Activated CD8-positive, alpha-beta memory T cell treated with anti-CD3 and anti-CD28 coated beads for 24 hours (primary cell): ENCODE measurements at places on chromosomes 7 and 10.

- DNase-seq: no peak
These were observed 358.7 kb downstream of the ELMO1 start for GRCh38 chr7:37089972-37090371.

GRCh38 chr7:76108540-76109233, 60.8 kb downstream of the MDH2 start:
- no peak for DNase-seq

DNA sequence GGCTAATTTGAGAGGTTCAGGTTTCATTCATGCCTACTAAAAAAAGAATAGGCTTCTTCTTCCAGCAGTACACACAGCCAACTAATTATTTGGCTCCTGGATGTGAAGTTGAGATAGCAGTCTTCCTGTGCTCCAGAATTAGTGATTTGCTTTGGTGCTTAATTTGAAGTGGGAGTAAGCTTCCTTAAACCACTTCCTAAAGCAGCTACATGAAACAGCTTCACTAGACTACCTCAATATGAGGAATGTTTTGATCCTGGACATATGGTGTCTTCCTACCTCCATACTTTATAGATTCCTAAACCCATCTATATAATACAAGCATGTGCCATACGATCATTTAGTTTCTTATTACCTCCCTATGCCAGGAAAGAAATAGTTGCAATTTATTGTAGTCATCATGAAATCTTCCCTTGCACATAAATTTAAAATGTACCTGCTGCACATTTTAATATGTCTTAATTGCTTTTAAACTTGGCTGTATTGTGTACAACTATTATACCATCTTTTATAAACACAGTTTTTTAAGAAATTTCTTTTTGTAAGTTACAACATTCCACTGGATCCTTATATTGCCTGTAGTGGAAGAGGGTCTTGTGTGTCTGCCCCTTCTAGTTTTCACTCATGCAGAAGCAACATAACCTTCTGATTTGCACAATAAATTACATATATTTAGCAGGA, 8.6 kb downstream of the VIM start:
- no peak for DNase-seq

DNA sequence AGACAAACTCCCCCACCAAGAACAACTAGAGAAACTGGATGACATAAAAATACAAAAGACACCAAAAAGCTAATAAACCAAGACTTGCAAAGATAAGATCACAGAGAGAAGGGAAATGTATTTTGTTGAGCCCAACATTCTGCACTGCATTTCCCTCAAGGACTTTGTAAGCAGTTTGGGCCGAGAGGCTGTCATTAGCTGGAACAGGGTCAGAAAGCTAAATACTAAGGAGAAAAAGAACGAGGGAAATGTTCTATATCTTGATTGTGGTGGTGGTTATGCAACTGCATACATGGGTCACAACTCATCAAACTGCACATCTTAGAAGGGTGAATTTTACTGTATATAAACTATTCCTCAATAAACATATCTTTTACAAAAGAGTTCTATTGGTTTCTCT, 315.0 kb downstream of the IPMK start:
- no peak for DNase-seq

- no peak for DNase-seq
These were observed 41.0 kb downstream of the EVX1 start for GRCh38 chr7:27283558-27283957.

GRCh38 chr7:79293655-79294142, 159.8 kb downstream of the MAGI2 start:
- no peak for DNase-seq

GRCh38 chr7:10474048-10474447, 499.6 kb upstream of the PHF14 start:
- no peak for DNase-seq

GRCh38 chr10:111200505-111201186, 123.8 kb downstream of the ADRA2A start:
- DNase-seq: no peak

- DNase-seq: no peak
These were observed 181.7 kb upstream of the KAT6B start for GRCh38 chr10:74644738-74645137.

DNA sequence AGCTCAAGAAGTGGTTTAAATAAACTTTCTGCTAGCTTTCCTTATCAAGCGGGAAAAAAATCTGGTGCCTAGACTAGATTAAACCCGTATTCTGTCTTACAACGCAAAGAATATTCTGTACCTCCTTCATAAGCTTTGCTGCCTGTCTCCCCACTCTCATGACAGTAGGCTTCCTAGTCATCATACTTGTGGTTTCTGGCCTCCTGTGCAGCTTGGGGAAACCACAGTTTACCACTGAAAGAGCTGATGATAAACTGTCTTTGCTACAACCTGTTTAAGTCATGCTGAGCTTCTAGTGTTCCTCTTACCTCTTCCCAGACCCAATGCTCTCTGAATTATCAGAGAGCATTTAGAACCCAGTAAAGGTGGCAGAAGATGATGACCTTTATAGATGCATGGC, 55.0 kb downstream of the PODXL start:
- DNase-seq: no peak

- DNase-seq: no peak
These were observed 178.6 kb downstream of the EMX2 start for GRCh38 chr10:117720931-117721835.

DNA sequence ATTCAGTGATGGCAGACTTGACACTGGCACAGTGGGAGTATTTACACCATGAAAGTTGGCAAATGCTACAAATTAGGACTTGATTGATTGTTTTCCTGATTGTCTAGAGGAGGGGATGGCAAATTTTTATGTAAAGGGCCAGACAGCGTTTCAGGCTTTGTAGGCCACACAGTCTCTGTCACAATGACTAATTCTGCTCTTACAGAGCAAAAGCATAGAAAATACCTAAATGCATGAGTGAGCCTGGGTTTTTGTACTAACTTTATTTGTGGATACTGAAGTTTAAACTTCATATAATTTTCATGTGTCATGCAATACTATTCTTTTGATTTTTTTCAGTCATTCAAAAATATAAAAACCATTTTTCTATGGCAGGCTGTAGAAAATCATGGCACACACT, 9.0 kb upstream of the ARMS2 start:
- no peak for DNase-seq

DNA sequence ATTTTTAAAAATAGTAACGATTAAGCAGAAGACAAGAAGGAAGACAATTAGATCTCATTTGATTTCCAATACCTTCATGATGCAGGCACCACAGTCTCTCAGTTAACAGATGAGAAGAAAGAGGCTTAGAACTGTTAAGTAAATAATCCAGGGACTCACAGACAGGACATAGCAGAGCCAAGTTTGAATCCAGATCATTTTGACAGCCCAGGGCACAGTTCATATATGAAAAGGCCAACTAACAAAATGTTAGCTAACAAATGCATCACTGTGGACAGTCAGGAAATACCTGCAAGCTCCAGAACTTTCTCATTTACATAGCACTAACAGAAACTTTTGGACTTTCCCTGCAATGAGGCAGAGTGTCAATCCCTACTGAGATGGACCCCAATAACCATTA, 4.2 kb upstream of the NPSR1 start:
- no peak for DNase-seq

DNA sequence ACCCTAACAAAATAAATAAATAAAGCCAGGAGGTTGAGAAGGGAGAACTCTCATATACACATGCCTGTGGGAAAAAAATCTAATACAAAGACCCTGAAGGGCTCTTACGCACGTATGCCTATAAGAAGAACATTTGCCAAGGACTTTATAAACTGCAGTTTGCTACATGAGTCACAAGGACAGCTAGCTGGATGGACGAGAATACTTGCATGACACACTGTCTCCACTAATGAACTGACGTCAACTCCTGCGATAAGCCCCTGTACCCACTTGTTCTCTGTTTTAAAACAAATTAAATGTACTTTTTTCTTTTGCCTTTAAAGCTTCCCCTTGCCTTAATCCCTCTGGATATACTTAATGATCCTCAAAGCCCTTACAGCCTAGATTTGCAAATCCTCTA, 374.6 kb upstream of the GHITM start:
- DNase-seq: no peak

DNA sequence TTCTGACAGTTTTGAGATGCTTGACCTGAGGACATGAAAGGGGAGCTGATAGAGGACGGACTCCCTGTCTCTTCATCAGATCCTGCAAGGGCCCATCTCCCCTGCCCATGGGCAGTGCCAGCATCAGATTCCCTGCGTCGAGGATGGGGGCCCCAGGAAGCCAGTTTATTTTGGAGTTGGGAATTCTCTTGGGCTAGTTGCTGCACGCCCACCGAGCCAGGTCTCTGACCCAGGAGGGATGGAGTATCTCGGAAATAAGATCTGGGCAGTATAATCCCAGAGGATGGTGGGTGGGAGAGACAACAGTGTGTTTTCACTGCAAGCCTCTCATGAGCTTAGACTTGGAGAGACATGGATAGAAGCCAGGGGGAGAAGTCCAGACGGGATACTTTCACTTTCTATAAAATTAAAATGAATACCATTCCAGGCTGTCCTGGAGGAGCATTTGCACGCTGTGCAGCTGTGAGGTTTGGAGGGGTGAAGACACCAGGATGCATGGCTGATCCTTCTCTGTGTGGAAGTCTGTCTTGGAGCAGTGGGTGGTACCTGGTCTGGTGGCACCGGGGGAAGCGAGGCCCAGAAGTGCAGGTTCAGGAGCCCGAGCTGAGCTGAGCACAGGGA, 25.8 kb downstream of the DOCK1 start:
- no peak for DNase-seq

DNA sequence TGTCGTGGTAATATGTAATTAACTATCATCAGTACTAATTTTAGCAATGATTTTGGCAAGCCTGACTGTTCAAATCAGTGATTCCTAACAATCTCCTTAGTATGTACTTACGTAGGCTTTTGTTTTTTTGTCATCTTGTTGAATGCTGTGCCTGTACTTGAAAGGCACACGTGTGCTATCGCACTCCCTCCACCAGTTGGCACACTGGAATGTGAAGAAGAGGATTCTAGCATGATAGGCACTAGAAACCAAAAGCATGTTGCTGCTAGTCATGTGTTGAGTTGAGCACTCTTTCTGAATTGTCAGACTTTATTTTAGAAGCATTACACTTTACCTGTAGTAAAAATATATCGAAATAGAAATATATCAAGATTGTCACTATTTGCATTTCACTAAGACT, 59.1 kb downstream of the TASOR2 start:
- no peak for DNase-seq

DNA sequence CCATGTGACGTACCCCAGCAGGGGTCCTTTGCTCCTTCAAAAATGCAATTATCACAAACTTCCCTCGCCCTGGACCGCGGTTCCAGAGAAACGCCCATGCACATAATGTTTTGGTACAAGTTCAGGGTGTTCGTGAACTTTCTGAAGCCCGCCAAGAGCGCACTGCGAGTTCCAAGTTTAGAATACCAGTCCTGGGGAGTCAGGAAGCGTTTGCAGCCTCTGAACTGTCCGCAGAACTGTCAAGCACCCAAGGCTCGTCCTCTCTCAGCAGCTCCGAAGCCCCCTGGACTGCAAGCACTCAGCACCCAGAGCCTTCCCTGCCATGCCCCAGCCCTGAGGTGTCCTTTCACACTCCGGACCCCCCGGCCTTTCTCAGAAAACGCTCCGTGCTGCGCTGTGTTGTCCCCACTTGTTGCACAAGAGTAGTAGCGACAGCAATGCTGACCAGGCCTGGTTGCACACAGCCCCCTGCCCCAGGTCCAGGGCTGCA, 30.3 kb downstream of the CALML3 start:
- DNase-seq: no peak

GRCh38 chr7:86222806-86223205, 420.9 kb upstream of the GRM3 start:
- no peak for DNase-seq

DNA sequence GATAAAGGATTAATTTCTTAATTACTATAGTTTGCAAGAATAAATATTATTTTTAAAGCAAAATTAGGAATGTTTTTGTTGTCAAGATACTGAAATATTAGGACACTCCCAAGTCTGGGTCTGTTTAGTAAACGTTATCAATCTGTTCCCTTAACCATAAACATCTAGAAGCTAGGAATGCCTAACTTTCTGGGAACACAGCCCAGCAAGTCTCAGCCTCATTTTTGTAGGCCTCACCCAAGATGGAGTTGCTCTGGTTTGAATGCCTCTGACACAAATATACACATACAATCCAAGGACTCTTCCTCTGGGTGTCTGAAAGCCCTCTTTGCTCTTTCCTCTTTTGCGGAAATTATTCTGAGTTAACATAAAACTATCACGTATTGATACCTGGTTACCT, 487.4 kb upstream of the CELF2 start:
- DNase-seq: no peak

DNA sequence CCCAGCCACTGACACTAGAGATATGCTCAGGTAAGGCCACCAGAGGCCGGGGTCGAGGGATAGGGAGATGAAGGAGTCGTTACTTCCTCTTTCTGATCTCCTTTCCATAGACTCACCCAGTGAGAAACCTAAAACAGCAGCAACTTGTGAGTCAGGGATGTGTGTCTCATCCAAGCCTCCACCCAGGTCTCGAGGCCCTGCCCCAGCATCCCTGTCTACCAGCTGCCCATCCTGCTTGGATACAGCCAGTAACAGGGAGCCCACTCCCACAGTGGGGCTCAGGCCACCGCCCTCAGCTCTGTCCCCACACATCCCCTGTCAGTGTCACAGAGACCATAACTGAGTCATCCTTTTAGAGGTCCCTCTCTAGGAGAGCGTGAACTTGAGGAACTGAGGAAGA, 49.6 kb upstream of the CHST15 start:
- DNase-seq: no peak

GRCh38 chr10:62048919-62049623, 147.6 kb downstream of the ARID5B start:
- peak; percentile 79 for DNase-seq

- DNase-seq: no peak
These were observed 43.0 kb upstream of the COL1A2 start for GRCh38 chr7:94351703-94352102.

DNA sequence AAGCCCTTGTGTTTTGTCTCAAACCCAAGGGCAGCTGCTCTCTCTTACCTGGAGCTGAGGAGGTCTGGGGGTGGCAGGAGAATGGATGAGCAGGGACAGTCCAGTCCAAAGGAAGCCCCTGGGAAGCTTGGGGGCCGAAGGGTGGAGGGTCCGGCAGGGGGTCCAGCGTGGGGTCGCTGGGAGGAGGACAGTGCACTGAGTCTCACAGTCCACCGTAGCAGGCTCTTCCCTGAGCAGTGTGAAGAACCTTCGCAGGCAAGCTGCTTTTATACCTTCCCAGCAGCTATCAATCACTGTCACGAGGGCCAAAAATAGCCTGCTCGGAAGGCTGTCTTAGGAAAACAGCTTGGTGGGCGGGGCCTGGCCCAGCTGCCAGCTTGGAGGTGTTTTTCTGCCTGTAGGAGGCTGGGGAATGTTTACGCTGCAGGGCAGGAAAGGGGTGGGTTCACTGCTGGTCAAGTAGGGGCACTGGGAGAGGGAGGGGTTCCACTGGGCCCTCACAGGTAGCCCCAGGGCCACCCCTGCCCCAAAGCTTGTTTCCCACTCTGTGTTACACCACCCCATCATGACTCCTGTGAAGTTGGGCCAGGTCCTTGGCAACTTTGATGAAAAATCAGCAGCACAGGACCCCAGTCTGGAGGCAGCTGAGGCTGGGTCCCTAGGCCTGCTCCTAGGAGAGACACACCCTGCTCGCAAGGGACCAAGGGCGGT, at the start of gene DEPP1:
TSS of gene DEPP1 (minus strand) at position 240 of the 711 bp plus-strand sequence. CDS start 779 bp downstream, outside the sequence.
- DNase-seq: no peak
